SK-N-MC (cell line): ENCODE measurements at places on chromosomes 3 and 15.

GRCh38 chr3:189822726-189823125 lies 191.5 kb downstream of the TP63 start:
- DNase-seq: no peak

GRCh38 chr3:160874736-160875135 lies 118.7 kb downstream of the PPM1L start:
- no peak for DNase-seq

DNA sequence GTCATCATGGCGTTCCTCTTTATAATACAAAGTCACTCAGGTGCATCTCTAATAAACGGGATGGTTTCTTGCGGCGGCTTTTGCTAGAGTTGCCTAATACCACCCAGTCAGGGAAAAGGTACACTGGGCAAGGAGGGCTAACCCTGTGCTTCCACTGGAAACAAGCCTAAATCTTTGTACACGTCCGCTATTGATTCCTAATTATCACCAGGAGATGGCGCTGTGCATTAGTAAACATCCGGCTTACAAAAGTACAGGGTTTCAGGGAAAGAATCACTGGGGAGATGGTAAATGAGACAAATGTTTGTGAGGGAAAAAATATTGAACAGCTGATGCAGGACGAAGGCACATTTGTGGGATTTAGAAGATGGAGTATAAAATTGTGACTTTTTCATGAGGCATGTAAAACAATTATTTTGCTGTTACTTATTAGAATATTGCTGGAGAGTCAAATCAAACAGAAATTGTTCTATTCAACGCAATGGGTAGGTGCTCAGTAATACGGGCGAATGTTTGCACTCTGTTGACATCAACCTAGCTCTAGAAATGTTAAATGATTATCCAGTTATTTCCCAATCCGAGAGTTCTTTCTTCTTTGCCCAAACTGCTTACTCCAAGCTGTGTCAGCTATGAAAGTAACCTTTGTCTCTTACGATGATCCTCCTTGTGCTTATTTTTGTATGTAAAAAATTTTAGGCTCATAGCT lies 50.6 kb downstream of the GMNC start:
- DNase-seq: peak; percentile 75

DNA sequence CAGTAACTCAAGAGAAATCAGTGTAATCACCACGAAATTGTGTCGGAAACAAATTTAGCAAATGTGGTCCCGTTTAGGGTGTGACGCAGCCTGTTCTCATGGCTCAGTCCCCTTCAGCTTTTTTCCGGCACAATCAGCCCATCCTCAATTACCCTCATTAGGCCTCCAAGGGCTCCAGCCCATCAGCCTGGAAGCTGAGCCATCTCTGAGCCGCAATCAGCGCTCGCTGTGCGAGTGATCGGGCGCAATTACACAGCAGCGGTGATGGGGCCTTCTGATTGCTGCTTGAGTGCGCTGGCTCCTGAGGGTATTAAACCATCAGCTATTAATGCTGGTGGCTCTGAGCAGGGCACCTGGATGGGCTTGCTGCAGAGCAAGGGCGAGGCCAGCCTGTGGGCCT lies 55.6 kb downstream of the PLXNA1 start:
- no peak for DNase-seq

GRCh38 chr15:66178531-66178910 lies 75.0 kb downstream of the MEGF11 start:
- DNase-seq: no peak

DNA sequence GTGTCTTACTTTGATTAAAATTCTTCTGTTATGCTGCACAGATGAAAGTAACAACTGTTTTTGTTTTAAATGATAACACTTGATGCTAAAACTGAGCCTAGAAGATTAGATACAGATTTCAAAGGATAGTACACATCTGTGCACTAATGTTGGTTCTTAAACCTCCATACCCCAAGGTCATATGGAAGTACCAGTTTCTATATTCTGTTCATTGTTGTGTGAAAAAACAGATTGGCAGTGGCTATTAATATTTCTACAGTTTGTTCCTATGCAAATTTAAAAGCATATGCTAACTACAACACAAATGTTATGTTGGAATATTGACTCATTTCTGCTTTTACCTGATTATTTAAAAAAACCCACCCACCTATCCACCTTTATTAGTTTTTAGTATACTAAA lies 32.0 kb upstream of the GBE1 start:
- DNase-seq: no peak

DNA sequence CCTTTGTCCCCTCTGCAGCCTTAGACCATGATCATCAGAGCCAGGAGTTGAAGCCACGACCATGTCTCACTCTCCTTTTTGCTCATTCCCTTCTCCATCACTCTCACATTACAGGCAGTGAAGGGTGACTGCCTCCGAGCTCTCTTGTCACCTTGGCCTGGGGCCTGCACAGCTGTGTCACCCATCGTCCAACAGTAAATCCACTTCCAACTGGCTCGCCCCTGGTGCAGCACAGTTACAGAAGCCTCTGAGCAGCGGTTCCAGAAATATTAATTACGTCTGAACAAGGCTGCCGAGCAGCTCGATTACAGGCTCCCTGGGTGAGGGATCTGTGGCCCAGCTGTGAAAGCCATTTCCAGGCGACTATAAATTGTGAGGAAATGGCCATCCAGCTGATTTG lies 528.2 kb downstream of the NR2F2 start:
- no peak for DNase-seq

- DNase-seq: no peak
These were observed 9.9 kb downstream of the CAPN7 start for GRCh38 chr3:15215996-15216395.

GRCh38 chr3:59446775-59447465 lies 397.1 kb upstream of the CFAP20DC start:
- DNase-seq: no peak

DNA sequence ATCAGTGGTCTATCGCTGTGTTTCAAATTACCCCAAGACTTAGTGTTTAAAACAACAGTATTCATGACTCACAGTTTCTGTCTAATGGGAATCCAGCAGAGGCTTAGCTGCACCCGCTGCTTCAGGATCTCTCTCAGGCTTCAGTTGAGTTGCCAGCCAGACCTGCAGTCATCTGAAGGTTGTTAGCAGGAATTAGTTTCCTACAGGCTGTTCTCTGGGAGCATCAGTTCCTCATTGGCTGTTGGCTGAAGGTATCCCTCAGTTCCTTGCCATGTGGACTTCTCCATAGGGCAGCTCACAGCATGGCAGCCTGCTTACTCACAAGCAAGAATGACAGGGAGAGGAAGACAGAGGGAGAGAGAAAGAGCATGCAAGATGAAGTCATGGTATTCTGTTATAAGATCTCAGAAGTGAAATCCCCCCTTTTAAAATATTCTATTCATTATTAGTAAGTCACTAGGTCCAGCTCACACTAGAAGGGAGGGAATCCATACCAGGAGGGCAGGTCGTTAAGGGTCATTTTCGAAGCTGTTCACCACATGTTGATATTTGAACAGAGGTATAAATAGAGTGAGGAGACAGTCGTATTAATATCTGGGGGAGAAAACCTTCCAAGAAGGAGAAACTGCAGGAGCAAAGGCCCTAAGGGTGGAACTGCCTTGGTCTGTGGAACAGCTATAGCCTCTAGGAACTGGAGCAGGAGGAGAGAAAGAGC lies 473.9 kb upstream of the PPP2R3A start:
- DNase-seq: no peak

DNA sequence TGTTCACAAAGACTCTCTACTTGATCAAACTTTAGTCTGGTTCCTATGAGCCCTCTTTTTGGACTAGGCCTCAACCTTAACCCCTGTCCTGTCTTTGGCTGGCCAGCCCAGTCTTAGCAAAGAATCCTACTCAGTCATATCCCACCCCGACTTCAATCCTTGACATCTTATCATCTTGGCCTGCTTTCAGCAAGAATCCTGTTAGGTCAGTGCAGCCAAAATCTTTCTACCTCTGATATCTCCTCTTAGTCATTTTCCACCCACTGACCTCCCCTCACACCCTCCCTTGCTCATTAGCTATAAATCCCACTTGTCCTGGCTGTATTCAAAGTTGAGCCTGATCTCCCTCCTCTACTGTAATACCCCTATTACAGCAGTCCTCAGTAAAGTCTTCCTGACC lies 286.1 kb downstream of the MAGI1 start:
- no peak for DNase-seq

- no peak for DNase-seq
These were observed 178.8 kb downstream of the NSMCE3 start for GRCh38 chr15:29090617-29091466.

- no peak for DNase-seq
These were observed 136.2 kb downstream of the ASB7 start for GRCh38 chr15:100738614-100739013.

GRCh38 chr3:186273586-186273985 lies 88.4 kb downstream of the DGKG start:
- no peak for DNase-seq

- no peak for DNase-seq
These were observed 15.3 kb upstream of the PHC3 start for GRCh38 chr3:170196833-170197232.

- DNase-seq: no peak
These were observed 100.6 kb upstream of the ATP11B start for GRCh38 chr3:182692695-182693094.

- DNase-seq: no peak
These were observed at the start of gene SNX33 for GRCh38 chr15:75647370-75648155. Gene SNX33, plus strand, starts transcription at chr15:75647912. Its CDS starts 1,191 bp downstream, at chr15:75649103.
